Stomach (tissue), 19 donors: ENCODE measurements at places on chromosomes 2 and 18. TPM values are rescaled to one million over a fixed set of nuclear protein-coding genes. Genes with fewer than 3 reads are reported as not detected.

GRCh38 chr2:64489081-64489751 is 34.9 kb upstream of the AFTPH start:
- no peaks in the 10 kb centered on the region for H3K4me1 ChIP-seq
- H3K27me3 ChIP-seq: no peaks in the 10 kb centered on the region
- H3K4me3 ChIP-seq: no peak overlapping the region
- DNase-seq: no peak
- H3K27ac ChIP-seq: no peak overlapping the region

DNA sequence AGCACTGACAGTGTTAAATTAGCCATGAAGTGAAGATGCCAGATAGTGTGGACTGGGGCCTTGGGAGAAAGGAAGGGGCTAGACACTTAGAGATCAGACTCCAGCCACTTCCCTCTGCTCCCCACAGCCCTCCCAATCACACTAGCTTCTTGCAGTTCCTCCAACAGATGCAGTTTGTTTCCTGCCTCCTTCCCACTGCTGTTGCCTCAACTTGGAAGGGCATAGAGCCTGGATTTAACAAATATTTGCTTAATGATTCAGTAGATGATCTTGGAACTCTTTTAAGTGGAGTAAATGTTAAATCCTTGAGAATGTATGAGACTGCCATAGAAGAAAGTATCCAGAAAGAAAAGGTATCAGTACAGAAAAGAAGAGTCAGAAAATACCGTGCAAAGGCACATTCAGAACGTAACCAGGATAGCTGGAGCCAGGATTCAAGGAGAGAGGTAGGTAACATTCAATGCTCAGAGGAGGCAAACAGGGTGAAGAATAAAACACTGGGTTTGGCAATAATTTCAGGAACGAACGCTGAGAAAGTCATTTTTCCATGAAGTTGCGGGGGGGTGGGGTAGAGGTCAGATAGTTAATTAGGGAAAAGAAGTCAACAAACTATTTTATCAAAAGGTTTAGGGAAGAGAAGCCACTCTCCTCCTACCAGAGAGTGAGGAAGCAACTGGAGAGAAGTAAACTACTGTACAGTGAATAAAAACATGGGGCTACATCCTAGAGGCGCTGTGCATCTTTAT is 1.3 kb upstream of the BZW1 start:
- peaks cover 16% of the 10 kb centered on the region for H3K36me3 ChIP-seq
- peaks cover 21% of the 10 kb centered on the region for H3K4me1 ChIP-seq
- DNase-seq: peak; percentile 73
- no peaks in the 10 kb centered on the region for H3K27me3 ChIP-seq

DNA sequence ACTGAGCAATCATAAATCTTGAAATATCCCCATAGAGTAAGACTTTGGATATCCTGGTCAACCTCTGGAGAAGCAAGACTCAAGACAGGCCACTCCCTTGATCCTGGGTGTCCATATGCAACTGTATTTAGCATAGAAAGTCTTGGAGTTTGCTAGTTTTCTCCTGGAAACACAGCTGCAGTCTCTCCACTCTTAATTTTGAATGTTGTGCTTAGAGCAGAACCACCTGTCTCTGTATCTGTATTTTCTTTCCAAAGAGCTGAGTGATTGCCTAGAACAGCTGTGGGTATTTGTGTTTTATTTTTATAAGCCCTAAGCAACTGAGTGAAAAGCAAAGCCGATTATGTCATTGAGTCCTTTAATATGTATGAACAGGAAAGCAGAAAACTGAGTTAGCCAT is 64.1 kb upstream of the ADAM23 start:
- no peak overlapping the region for H3K4me3 ChIP-seq
- H3K27me3 ChIP-seq: no peaks in the 10 kb centered on the region
- no peak overlapping the region for H3K27ac ChIP-seq
- H3K4me1 ChIP-seq: no peaks in the 10 kb centered on the region

GRCh38 chr18:11533942-11534496 is 75.4 kb upstream of the SLC35G4 start:
- H3K4me1 ChIP-seq: no peaks in the 10 kb centered on the region
- H3K4me3 ChIP-seq: no peak overlapping the region
- H3K36me3 ChIP-seq: no peaks in the 10 kb centered on the region

DNA sequence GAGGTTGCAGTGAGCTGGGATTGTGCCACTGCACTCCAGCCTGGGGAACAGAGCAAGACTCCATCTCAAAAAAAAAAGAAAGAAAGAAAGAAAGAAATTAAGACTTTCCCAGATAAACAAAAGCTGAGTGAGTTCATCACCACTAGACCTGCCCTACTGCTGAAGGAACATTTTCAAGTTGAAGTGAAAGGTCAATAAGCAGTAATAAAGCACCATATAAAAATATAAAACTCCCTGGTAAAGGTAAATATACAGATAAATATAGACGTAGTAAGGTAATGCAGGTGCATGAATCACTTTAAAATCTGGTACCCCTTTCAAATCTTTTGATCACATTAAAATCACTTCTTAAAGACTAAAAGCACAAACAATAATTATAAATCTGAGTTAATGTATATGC is 42.6 kb downstream of the UNC50 start:
- peaks cover 33% of the 10 kb centered on the region for H3K36me3 ChIP-seq
- H3K27ac ChIP-seq: no peak overlapping the region
- DNase-seq: no peak
- no peaks in the 10 kb centered on the region for H3K27me3 ChIP-seq
- H3K4me1 ChIP-seq: peaks cover 9% of the 10 kb centered on the region

- H3K36me3 ChIP-seq: no peaks in the 10 kb centered on the region
- DNase-seq: peak; percentile 28
- no peaks in the 10 kb centered on the region for H3K4me1 ChIP-seq
These were observed 601.0 kb downstream of the XIRP2 start for GRCh38 chr2:167489325-167489724.

The CFAP221 gene
- 1.3 TPM for total RNA-seq

DNA sequence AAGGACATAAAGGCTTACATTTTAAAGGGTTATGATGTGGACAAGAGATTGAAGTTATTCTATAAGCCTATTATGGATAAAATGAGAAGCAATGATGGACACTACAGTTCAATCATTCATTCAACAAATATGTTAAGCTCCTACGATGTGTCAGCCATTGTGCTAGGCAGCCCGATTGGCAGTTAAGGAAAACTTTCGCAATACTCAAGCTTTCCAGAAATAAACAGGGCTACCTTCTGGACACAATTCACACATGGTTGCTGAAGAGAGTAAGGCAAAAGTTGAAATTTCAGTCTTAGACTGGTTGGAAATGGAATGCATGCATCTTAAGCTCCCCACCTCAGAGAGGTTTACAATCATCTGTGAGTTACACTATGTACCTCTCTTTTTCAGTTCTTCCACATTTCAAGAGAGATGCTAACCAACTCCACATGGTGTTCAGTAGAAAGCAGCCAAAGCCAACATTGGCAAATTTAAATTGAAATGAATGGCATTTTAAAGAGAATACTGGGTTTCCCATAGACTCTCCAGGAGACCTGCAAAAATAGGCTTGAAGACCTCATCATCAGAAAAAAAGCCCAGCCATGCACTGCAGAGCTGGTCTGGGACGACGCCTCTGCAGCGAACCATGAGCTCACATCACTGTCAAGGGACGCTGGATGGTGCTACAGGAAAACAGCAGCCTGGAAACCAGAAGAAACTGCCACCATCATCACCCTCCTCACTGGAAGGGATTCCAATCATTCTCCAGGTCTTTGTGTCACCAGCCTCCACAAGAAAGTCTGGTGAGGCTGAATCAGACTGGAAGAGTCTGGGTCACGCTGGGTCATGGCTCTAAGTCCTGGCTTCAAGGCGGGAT is 276.3 kb downstream of the AFF3 start:
- H3K27me3 ChIP-seq: no peaks in the 10 kb centered on the region
- no peak overlapping the region for H3K4me3 ChIP-seq
- no peaks in the 10 kb centered on the region for H3K36me3 ChIP-seq
- H3K4me1 ChIP-seq: peaks cover 9% of the 10 kb centered on the region

- no peak for DNase-seq
- no peak overlapping the region for H3K27ac ChIP-seq
- H3K36me3 ChIP-seq: no peaks in the 10 kb centered on the region
- no peak overlapping the region for H3K4me3 ChIP-seq
- no peaks in the 10 kb centered on the region for H3K27me3 ChIP-seq
These were observed 150.5 kb downstream of the ZEB2 start for GRCh38 chr2:144369416-144369815.

The EIF4E2 gene
- 18.5 TPM for total RNA-seq

GRCh38 chr2:188869550-188869949 is 104.6 kb upstream of the COL3A1 start:
- no peak overlapping the region for H3K4me3 ChIP-seq
- peak; percentile 30 for DNase-seq
- H3K36me3 ChIP-seq: no peaks in the 10 kb centered on the region
- H3K27me3 ChIP-seq: no peaks in the 10 kb centered on the region
- H3K27ac ChIP-seq: no peak overlapping the region

DNA sequence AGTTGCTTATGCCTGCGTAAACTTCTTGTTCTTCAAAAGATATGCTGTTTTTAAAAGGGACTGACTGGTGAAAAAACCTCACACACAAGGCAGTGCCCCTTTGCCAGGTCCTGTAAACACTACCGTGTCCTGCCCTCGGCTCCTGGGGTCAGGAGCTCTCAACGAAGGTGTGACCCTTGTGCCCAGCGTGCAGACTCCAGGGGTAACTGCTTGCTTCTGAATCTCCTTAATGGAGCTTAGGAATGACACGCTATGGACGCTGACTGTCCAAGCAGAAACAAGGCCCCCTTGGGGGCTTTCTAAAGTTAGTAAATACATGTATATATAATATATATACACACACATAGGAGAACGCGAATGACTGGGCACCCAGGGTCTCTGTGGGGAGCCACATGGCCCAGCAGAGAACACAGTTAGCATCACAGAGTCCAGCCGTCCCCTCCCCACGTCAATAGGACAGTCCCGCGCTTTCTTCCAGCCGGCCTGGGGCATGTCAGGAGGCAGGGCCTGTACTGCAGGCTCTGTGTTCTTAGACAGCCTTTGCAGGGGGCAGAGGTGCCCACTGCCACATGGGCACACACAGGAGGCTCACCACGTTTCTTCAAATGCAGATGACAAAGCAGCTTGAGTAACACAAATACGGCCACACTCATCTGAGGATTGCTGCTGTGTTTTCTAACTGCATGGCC is 96.1 kb downstream of the HDAC4 start:
- no peaks in the 10 kb centered on the region for H3K27me3 ChIP-seq
- H3K4me1 ChIP-seq: peaks cover 52% of the 10 kb centered on the region
- no peak for DNase-seq
- H3K36me3 ChIP-seq: no peaks in the 10 kb centered on the region

GRCh38 chr18:63963615-63964256 is 6.1 kb upstream of the SERPINB8 start:
- H3K36me3 ChIP-seq: no peaks in the 10 kb centered on the region
- H3K27me3 ChIP-seq: no peaks in the 10 kb centered on the region
- H3K4me1 ChIP-seq: peaks cover 9% of the 10 kb centered on the region
- no peak overlapping the region for H3K27ac ChIP-seq
- no peak overlapping the region for H3K4me3 ChIP-seq

The UCN gene
- not detected for total RNA-seq

The GALR1 gene
- total RNA-seq: not detected
